ENCODE measurements at places on chromosomes 2 and 18. TPM values are rescaled to one million over a fixed set of nuclear protein-coding genes. Genes with fewer than 3 reads are reported as not detected.

The FAM237A gene
- total RNA-seq = not detected

The HNMT gene
- total RNA-seq = not detected

The HOXD10 gene
- not detected for total RNA-seq

The LBH gene
- total RNA-seq = 71.7 TPM

The AGXT gene
- not detected for total RNA-seq

Measured in T-helper 2 cell treated with Interferon-gamma antibody and Interleukin-4, amounts not matched to agents 100 ng/mL and 5 ng/mL, for 36 hours (primary cell).